ENCODE measurements at places on chromosomes 12 and 14.

- no peak for DNase-seq
Measured at GRCh38 chr12:130879781-130880389, 8.0 kb downstream of the RAN start.

- peak; percentile 64 for DNase-seq
Measured at GRCh38 chr12:13233830-13234641, 37.5 kb downstream of the EMP1 start.

GRCh38 chr14:36901861-36902260 lies 240.2 kb downstream of the PAX9 start:
- DNase-seq, result peak; percentile 3

DNA sequence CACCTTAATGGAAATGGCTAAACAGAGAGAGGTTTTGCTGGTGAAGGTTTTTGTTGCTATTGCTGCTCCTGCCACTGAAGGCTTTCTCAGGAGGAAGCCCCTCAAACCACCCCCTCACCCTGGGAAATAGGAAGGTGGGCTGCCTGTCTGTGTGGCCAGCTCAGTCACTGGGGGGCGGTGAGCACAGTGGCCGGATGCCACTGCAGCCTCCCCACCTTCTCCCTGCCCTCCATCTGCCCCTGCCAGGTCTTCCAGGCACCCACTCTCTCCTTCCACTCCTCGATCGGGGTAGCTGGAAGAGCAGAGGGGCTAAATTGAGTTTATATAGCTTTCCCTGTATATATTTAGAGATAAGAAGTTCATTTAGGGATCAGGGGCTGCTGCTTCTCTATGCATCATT lies 80.8 kb downstream of the PAPOLA start:
- DNase-seq, result no peak

DNA sequence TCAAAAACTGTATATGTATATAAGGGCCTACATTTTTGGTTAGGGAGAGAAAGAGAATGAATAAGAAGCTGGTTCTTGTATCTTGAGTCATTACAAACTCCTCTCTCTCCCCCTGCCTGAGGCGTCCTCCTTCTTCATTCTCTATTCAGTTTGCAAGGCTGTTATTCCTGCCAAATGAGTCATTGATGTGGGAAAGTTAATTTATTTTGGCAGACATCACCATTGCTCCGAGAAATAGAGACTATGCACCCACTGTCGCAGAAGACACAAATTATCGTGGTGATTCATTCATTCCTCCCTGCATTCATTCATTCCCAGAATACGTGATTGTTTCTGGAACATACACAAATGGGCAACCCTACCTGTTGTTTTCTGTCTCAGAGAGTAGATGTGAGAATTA lies 112.5 kb upstream of the MED13L start:
- peak; percentile 98 for DNase-seq

GRCh38 chr12:121657305-121658008 lies 12.0 kb downstream of the MORN3 start:
- peak; percentile 11 for DNase-seq

GRCh38 chr12:113391650-113392337 lies 11.9 kb downstream of the SDS start:
- DNase-seq, result no peak

DNA sequence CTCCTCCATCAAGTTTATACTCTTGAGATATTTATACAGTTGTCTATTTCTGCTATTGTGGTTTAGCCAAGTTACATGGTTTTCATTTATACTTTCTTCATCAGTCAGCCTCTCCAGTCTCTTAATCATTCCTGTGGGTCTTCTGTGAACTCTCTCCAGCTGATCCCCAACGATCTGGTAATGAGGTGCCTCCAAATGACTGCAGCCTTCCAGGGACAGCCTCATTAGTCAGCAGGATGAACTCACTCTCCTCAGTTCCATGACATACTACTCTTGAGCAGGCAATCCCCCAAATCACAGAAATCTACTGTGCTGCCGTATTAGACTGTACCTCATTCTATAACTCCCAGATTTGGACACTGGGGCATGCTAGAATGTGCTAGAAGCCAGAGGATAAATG lies 15.3 kb downstream of the AREL1 start:
- peak; percentile 87 for DNase-seq

DNA sequence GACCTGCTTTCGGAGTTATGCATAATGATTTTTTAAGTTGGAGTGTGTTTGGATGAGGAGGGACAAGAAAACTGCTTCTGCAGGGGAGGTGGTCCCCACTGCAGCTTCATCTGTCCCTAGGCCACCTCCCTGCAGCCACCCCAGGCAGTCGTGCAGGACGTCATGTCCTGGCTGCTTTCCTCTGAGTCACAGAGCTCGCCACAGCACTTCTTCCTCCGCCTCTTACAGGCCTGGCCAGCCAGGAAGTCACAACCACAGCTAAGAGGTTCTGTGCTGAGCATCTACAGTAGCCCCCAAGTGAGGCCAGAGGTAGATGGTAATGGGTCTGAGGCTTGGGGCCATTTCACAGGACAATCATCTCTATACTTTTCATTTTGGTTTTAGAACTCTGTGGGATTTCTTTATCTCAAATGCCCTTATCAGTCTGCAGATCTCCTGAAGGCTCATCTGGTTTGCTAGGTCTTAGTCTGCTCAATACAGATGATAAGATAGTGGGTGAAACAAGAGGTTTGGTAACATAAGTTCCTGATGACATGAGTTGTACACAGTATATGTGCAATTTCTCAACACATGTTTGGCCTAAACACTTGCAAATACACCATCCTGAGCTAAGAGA lies 106.4 kb downstream of the ARF6 start:
- peak; percentile 87 for DNase-seq

DNA sequence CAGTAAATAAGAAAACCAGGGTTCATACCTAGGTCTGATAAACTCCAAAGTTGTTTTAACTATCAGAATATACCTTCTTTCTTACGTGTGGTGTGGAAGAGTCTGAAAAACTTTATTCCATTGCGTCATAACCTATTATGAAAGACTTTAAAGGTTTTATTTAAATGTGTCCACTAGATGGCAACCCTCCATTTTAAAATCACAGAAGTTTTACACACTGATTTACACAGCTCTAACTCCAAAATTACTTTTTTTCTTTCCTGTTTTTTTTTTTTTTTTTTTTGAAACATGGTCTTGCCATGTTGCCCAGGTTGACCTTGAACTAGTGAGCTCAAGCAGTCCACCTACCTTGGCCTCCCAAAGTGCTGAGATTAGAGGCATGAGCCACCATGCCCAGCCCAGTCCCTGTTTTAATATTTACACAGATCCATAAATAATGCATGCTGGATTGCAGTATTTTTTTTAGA lies 17.3 kb upstream of the TMPRSS12 start:
- peak; percentile 73 for DNase-seq

DNA sequence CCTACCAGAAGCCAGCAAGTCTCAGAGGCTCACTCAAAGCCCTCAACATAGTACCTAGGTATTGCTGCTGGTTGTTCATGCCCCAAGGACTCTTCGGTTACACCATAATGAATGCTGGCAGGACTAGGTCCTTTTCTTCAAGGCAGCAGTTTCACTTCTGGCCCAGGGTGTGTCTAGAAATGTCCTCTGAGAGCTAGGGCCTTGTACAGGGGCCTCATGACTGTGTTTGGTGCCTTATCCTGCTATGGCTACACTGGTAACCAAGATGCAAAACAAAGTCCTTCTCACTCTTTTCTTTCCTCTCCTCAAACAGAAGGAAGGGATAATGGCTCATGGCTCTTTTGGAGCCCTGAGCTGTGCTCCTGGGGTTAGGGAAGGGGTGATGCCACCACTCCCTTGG lies 15.2 kb upstream of the PTPRO start:
- no peak for DNase-seq

DNA sequence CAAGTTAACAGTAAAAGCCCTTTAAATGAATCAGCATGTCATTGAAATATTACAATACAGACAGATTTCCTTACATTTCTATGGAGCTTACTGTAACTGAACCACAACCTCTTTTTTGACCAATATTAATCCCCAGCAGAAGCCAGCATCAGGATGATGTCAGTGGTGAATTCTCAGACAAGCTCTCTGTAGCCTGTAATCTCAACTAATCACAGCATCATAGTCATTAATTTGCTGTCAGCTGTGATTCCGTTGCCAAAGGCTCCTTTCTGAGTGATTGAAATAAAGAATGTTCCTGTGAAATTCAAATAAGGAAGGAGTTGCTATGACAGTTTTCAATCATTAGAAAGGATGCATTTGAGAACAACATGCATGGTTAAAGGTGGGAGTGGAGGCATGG lies 323.1 kb downstream of the PDZRN4 start:
- DNase-seq, result no peak

DNA sequence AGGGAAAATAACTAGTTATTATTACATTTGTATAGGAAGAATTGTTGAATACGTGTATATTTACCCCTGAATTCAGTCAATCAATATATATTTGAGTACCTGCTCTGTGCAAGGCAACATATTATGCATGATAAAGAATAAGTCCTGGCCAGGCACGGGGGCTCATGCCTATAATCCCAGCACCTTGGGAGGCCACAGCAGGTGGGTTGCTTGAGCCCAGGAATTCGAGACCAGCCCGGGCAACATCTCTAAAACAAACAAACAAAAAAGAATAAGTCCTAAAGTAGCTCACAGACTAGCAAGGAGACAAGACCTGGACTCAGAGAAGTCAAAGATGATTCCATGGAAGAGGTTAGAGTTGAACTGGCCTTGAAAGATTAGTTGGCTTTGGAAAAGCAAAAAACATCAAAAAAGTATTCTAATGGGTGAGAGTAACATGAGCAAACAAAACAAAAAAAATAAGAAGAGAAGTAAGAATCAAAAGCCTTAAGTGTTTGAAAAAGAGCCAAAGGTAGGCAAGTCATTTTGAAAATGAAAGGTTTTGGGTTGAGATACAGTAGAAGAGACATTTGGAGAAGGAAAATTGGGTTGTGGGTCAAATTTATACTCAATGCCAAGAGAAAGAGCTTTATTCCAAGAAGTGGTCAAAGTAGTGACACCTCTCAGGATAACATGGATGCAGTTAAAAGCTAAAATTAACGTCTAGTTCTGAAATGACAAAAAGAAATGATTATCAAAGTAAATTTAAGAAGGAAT lies 115.2 kb upstream of the BCAT1 start:
- no peak for DNase-seq

DNA sequence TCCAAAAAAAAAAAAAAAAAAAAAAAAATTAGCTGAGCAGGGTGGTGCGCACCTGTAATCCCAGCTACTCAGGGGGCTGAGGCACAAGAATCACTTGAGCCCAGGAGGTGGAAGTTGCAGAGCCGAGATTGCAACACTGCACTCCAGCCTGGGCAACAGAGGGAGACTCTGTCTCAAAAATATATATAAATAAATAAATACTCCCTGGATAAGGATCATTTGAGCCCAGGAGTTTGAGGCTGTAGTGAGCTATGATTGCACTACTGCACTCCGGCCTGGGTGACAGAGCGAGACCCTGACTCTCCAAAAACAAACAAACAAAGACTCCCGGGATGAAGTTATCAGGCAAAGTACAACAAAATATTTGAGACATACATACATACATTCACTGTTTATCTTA lies 3.3 kb upstream of the NAA25 start:
- DNase-seq, result no peak

- no peak for DNase-seq
Measured at GRCh38 chr12:90833228-90833627, 121.7 kb downstream of the CCER1 start.

GRCh38 chr12:122793685-122794106 lies 19.3 kb downstream of the CCDC62 start:
- DNase-seq, result peak; percentile 47

DNA sequence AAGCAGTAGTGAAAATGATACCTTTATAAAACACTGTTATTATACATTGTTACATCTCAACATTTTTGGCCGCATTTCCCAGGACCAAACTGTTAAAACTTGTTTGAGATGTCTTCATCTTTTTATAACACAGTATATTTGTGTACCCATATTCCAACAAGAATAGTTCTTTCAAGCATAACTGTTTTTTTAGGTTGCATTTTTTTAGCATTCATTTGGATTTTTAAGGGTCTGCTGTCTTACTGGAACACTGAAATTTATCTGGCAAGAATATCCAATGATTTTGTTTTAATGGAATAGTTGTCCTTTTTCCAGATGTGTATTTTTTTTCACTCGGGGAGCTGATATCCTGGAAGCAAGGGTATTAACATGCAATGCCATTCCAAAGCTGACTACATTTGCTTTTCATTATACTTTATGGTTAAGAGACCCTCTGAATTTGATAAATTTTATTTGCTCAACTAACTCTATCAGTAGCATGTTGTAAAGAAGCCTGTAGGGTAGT lies 8.9 kb upstream of the NAV3 start:
- no peak for DNase-seq

- DNase-seq, result no peak
Measured at GRCh38 chr14:92850492-92850891, 56.4 kb downstream of the GOLGA5 start.

DNA sequence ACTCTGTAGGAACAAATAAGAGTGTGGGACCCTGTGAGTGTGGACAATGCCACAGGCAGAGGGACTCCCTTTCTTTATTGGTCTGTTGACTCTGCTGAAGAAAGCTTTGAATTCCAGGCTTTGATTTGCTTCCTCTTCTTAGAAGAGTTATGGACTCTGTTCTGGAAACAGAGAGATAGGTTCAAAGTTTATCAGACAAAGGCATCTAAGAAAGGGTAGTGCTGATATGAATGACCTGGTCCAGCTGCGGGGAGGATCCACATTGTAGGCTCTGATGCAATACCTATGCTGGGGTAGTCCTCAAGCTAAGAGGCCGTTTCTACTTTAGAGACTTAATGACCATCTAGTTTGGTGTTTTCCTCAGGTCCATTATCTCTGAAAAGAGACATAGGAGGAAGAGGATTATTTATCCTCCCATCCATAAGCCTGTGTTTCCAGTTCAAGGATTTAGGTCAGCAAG lies 10.7 kb upstream of the IKZF4 start:
- no peak for DNase-seq

DNA sequence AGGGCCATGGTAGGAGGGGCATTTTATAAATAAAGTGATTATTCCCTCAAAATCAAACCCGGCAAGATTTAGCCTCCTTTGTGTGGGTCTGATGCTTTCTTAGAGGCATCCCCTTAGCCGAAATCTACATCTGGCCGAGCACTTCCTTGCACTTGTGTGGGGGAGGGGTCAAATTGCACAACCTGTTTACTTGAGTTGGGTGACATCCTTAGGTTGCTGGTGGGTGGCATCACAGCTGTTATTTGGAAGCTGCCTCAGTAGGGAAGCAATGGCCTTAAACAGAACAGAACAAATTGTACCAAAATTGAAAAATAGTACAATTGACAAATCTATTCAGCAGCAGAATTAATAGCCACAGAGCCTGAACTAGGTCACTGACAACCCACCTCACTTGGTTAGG lies 546.1 kb downstream of the SNAPC1 start:
- no peak for DNase-seq

- no peak for DNase-seq
Measured at GRCh38 chr12:68250454-68250853, 3.0 kb downstream of the IL22 start.
